ENCODE measurements at places on chromosomes 12 and 14.

- no peak for DNase-seq
Measured at GRCh38 chr12:93144109-93144508, 215.0 kb upstream of the EEA1 start.

- DNase-seq, result no peak
Measured at GRCh38 chr12:131384544-131384855, 326.4 kb upstream of the SFSWAP start.

DNA sequence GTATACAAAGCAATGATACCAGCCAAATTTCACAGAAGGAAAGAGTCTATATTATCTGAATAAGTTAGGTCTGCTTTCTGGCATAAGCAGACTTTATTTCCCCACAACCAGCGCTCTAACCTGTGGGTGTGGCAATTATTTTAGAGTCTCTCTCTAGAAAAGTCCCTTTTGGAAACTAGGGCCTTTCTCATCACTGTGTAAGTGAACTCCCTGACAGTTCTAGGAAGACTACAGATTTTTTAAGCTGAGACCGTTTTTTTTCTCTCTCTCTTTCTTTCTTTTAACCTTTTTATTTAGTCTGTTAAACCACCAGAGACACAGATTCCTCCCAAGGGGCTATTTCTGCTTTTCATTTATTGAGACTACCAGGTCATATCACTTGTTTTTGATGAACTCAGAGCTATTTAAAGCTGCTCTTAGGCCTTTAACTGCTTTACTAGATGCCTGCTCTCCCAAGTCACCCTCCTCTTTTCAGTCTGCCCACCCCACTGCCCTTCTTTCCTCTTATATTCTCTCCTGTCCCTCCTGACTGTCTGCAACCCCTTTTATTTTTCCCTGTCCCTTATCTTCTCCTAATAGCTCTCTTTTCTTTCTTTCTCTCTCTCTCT is 69.2 kb upstream of the ARHGAP5 start:
- no peak for DNase-seq

DNA sequence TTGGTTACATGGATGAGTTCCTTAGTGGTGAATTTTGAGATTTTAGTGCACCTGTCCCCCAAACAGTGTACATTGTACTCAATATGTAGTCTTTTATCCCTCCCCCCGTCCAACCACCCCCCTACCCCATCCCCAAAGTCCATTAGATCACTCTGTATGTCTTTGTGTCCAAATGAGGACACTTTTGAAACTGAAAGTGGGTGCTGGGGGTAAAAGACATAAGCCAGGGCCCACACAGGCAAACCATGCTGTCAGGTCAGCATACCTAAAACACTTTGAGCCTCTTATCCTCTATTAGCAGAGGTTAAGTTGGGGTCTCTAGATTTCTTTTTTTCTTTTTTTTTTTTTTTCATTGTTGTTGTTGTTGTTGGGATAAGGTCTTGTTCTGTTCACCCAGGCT is 31.3 kb upstream of the KICS2 start:
- no peak for DNase-seq

GRCh38 chr14:72745991-72746980 is 147.6 kb downstream of the DPF3 start:
- no peak for DNase-seq

DNA sequence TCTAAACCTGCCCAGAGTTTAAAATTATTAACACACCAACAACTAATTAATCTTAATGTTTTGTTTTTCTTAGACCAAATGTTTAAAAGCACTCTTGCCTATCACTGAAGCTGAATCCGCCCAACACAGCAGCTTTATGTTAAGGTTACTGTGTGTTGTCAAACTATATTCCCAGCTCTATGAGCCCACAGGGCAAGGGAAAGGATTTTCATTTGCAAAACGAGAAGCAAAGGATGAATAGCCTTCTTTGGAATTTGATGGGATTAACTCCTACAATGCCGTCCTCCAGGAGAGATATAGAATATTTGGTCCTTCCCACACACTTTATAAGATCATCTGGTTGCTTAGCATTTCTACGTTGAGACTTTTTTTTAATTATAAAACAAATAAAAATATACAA is 43.7 kb downstream of the DUSP16 start:
- no peak for DNase-seq

- no peak for DNase-seq
Measured at GRCh38 chr12:28172434-28173030, 17.7 kb upstream of the CCDC91 start.

DNA sequence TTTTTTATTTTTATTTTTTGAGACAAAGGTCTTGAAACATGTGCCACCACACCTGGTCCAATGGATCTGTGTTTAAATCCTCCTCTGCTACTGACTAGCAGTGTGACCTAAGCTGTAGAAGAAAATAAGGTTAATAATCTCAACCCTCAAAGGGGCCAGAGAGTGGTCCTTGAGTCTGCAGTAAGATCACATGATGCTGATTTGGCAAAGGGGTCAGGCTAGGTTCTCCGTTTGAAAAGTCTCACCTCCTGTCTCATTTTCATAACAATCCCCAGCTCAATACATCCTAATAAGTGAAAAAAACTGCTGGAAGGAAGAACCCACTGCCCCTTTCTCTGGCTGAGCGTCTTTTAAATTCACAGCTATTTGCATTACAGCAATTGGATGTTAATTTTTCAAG is 8.0 kb upstream of the TEP1 start:
- DNase-seq, result no peak

GRCh38 chr12:27975222-27976136 is 2.9 kb upstream of the PTHLH start:
- peak; percentile 81 for DNase-seq

- no peak for DNase-seq
Measured at GRCh38 chr12:92562063-92562734, 140.6 kb upstream of the PLEKHG7 start.

- no peak for DNase-seq
Measured at GRCh38 chr14:105531894-105532623, 5.7 kb downstream of the TMEM121 start.

GRCh38 chr12:62291864-62292760 is 31.9 kb downstream of the USP15 start:
- peak; percentile 30 for DNase-seq

DNA sequence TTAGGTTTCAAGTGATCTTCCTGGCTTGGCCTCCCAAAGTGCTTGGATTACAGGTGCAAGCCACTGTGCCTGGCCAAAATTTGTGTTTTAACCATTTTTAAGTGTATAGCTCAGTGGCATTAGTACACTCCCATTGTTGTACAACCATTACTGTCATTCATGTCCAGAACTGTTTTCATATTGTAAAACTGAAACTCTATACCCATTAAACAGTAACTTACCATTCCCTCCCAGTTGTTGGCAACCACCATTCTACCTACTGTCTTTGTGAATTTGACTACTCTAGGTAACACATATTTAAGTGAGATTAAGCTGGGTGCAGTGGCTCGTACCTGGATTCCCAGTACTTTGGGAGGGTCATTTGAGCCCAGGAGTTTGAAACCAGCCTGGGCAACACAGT is 67.3 kb upstream of the KCNH3 start:
- DNase-seq, result no peak

DNA sequence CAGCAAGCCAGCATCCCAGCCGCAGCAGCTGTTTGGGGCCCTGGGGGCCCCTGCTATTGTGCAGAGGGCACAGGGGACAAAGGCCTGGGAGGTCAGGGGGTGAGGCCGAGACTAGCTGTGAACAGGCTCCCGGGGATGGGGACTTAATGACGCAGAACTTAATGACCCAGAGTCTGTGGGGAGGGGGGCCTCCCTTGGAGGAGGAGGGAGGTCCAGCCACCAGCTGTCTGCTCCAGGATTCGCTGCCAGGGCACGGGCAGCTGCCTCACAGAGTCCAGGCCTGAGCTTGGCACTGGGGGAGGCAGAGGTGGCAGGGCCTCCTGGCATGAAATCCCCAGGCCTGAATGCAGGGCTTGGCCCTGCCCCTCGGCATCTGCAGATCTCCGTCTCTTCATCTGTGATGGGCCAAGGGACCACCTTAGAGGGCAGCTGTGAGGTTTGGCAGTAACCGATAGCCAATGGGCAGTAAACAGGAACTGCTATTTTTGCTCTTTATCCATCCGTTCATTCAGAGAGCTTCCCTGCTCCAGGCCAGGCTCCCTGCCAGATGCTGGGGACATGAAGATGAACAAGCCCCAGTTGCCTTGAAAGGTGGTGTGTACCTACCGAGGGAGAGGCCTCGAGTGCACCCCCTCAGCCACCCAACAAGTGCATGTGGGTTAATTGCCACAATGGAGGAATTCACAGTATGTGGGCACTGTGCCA is 6.7 kb downstream of the FAM222A start:
- DNase-seq, result no peak

DNA sequence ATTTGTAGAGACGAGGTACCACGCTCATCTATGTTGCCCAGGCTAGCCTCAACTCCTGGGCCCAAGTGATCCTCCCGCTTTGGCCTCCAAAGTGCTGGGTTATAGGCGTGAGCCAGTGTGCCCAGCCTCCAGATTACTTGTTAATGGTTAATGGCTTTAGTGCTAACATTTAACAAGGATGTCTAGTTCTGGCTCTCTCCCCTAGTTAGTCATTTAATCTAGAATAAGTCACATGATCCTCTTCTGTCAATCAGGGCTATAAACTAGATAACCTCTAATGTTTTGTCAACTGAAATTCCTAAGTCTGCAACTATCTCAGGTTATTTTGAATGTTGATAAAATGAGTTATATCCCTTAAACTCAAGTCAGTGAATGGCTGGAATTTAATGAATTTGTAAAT is 15.7 kb downstream of the ACTR6 start:
- no peak for DNase-seq

DNA sequence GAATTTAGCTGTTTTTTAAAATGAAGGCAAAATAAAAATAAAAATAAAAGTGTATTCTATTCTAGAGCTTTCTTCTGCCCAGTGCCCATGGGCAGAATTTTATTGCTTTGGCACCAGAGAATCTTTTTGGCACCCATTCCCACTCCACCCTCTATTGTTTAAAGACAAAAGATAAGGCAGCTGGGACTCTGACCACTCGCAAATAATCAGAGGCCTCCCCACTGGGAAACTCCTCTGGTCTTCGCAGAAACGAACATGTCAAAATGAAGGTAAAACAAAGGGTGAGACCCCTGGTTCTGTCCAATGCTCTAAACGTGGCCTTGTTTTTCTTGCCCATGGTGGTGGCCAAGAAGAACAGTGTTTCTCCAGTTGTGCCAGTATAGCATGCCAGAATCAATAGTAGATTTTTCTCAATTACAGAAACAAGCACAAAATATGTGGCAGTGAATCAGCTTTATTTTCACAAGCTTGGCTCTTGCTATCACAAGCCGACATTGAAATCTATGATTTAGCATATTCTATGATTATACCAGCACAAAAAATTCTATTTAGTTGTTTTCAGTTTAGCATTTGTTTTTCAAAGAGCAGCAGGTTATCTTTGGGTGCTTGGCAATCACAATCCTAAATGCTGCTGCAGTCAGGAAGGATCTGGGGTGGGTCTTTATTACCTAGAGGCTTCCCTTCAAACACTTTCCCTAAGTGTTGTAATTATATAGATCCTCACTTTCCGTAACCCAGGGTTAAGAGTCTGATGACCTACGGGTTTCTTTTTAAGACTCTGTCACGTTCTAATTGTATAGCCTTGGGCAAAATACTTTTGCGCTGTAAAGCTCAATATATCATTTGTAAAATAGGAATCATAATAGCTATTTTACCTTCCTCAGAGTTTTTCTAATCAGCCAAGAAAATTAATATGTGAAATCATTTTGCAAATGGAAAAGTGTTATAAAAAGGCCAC is 50.5 kb downstream of the KITLG start:
- no peak for DNase-seq

- peak; percentile 45 for DNase-seq
Measured at GRCh38 chr14:92688434-92689375, 59.7 kb downstream of the LGMN start.

DNA sequence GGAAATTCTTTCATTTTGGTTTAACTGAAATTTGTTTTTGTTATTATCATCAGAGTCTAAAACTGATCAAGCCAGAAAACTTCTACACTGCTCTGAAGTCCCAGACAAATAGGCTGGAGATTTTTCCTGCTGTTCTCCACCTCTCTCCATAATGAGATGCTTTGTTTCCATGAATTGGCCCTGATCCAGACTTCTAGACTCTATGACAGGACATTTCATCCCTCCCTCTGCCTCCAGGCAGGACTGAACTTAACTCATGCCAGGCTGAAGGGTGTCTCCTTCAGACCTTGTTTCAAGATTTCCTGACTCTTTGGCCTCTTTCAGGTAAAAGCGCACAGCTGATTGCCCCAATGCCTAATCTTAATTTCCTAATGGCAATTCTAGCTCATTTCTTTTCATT is 69.1 kb upstream of the HOXC13 start:
- DNase-seq, result no peak

DNA sequence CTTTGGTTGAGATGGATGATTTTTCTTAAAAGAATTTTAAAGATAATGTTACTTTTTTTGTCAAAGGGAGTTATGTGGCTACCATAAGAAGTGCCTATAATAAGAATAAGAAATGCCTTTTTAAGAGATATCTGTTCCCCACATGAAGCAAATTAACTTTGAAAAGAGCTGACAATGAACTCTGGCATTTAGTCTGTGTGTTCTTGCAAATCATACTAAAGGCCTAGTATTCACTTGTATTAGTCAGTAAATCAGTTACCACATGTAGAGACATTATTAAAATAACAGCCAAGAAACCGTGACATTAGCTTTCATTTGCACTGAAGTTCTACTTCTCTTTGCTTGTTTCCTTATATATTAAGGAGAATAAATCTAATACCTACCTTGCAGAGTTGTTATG is 296.3 kb downstream of the CCDC91 start:
- DNase-seq, result no peak

- no peak for DNase-seq
Measured at GRCh38 chr14:100106250-100107112, 41.3 kb downstream of the EVL start.

DNA sequence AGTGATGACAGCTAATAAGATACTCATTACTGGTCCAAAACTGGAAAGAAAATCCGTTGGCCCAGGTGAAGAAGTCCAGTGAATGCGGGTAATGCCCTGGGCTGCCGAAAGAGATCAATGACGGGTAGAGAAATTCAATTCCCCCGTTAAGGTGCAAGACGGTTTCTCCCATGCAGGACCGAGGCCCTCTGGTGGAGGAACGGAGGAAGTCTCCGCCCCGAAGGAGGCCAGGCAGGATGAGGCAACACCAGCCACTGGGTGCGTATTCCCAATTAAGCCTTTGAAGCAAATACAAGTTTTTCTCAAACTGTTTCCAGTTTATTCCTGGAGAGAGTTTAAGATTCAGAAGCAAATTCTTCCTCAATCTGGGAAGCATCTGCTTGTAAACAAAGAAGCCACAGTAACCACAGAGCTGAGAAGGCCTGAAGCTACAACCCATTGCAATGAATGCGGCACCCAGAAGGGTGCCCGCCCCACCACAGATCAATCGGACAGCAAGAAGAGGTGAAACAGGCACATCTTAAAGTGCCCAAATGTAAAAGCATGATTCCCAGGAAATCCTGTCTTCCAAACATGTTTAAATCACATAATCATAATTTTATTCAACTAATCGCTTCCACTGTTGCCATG is 118.5 kb downstream of the TTC7B start:
- DNase-seq, result peak; percentile 92

GRCh38 chr12:123387508-123388176 is 3.7 kb downstream of the KMT5A start:
- no peak for DNase-seq

- no peak for DNase-seq
Measured at GRCh38 chr14:98101323-98101722, 1170.7 kb downstream of the BCL11B start.
